ENCODE measurements at places on chromosomes 16 and 17. TPM values are rescaled to one million over a fixed set of nuclear protein-coding genes. Genes with fewer than 3 reads are reported as not detected.

DNA sequence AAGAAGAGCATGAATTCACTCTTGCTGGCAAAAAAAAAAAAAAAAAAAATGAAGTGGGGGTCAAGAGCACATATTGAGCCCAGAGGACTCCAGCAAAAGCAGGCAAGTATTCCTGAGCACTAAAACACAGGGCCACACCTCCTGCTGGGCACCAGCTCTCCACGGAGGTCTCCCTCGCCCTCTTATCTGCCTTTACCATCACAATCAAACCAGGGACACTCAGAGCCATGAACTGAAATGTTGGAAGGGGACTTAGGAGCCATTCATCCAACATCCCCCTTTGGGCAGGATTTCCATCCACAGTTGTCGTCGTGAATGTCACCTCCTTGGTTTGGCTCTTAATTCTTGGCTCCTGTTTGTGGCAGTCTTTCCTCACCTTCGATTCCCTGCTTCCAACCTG, 89.8 kb upstream of the GNAO1 start:
- peaks cover 14% of the 10 kb centered on the region for H3K27me3 ChIP-seq
- no peaks in the 10 kb centered on the region for H3K36me3 ChIP-seq
- H3K4me1 ChIP-seq = no peaks in the 10 kb centered on the region
- H3K4me3 ChIP-seq = no peak overlapping the region
- no peak overlapping the region for H3K27ac ChIP-seq

DNA sequence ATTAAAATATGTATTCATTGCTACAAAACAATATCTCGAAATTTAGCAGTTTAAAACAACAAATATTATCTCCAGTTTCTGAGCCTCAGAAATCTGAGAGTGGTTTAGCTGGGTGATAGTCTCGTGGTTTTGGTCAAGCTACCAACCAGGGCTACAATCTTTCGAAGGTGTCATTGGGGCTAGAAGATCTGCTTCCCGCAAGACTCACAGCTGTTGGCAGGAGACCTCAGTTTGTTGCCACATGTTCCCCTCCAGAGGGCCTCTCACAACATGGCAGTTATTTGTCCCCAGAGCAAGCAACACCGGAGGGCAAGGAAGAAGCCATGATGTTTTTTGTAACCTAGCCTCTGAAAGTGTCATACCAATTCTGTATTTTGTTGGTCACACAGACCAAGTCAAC, 12.0 kb upstream of the BCAS3 start:
- H3K27ac ChIP-seq = no peak overlapping the region
- H3K4me3 ChIP-seq = no peak overlapping the region
- DNase-seq = no peak

GRCh38 chr17:78950870-78951269, 25.7 kb upstream of the TIMP2 start:
- H3K4me1 ChIP-seq = peaks cover 8% of the 10 kb centered on the region
- peaks cover 17% of the 10 kb centered on the region for H3K27me3 ChIP-seq
- no peak overlapping the region for H3K27ac ChIP-seq
- DNase-seq = no peak

Gene PRAC2
- total RNA-seq = not detected

Gene ZNF23
- total RNA-seq = 13.3 TPM

DNA sequence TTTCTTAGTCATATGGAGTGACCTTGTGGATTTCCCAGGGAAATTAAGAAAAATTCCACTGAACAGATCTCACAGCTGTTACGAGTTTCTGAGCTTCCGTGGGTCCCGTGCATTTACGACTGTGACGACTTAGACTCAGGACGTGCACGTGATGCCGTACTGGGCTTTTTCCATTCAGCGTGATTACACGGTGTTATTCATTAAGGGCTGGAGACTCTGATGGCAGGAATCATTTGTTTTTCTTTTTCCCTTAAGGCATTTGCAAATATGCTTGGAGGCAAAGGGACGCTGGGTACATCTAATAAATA, 57.2 kb downstream of the TBC1D16 start:
- H3K27ac ChIP-seq = no peak overlapping the region
- no peak overlapping the region for H3K4me3 ChIP-seq
- DNase-seq = no peak
- peaks cover 3% of the 10 kb centered on the region for H3K27me3 ChIP-seq

DNA sequence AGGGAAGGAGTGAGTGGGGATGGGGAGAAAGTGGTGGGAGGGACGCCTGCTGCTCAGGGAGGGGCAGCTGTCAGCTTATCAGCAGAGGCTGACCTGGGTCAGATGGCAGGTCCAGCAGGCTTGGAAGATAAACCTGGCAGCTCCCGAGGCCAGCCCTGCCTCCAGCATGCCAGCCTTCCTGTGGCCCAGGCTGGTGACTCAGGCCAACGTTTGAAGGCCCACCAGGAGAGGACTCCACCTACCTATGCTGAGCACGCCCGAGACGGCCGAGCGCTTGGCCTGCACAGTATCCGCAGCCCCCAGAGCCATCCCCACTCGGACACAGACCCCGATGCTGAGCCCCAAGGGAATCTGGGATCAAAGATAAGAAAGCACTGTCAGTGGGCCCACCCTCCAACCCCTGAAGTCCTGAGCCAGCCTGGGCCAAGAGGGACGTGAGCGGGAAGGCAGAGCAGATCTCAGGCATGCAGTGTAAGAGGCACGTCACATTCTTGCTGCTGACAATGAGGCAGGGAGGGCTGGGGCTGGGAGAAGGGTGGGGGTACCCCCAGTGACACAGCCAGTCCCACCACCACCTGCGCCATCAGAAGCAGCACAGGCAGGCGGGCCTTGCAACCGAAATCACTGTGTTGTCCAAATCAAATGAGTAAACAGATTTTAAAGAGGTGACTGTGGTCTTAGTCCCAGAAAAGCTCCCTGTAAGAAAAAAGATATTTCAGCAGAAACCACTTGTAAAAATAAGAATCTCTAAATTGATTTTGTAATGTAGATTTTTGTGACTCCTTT, 12.4 kb downstream of the SLC47A2 start:
- no peaks in the 10 kb centered on the region for H3K4me1 ChIP-seq
- no peaks in the 10 kb centered on the region for H3K27me3 ChIP-seq
- no peak for DNase-seq

Gene CCL14
- total RNA-seq = not detected

GRCh38 chr16:77849646-77850258, 61.4 kb downstream of the VAT1L start:
- no peak for DNase-seq
- no peaks in the 10 kb centered on the region for H3K27me3 ChIP-seq
- H3K36me3 ChIP-seq = no peaks in the 10 kb centered on the region
- H3K27ac ChIP-seq = no peak overlapping the region
- H3K4me3 ChIP-seq = no peak overlapping the region
- no peaks in the 10 kb centered on the region for H3K4me1 ChIP-seq

Gene SDK2
- 2.5 TPM for total RNA-seq

- no peaks in the 10 kb centered on the region for H3K27me3 ChIP-seq
- H3K4me3 ChIP-seq = no peak overlapping the region
- H3K4me1 ChIP-seq = no peaks in the 10 kb centered on the region
- no peak overlapping the region for H3K27ac ChIP-seq
- no peak for DNase-seq
- H3K36me3 ChIP-seq = no peaks in the 10 kb centered on the region
Measured at GRCh38 chr17:70813355-70813930, 644.1 kb downstream of the KCNJ2 start.

DNA sequence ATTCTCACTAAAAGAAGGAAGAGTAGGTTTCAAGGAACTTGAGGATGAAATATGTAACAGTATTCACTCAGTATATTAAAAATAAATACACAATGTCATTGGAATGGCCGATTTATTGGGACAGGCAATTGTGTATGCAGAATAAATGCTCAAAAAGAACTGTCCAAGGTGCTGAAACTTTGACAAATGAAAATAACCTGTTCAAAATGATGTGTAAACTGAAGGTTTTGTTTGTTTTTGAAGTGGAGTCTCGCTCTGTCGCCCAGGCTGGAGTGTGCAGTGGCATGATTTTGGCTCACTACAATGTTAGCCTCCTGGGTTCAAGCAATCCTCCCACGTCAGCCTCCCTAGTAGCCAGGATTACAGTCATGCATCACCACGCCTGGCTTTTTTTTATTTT, 318.7 kb upstream of the RBFOX1 start:
- DNase-seq = no peak
- H3K4me1 ChIP-seq = no peaks in the 10 kb centered on the region

Gene ARHGAP44
- 6.9 TPM for total RNA-seq

DNA sequence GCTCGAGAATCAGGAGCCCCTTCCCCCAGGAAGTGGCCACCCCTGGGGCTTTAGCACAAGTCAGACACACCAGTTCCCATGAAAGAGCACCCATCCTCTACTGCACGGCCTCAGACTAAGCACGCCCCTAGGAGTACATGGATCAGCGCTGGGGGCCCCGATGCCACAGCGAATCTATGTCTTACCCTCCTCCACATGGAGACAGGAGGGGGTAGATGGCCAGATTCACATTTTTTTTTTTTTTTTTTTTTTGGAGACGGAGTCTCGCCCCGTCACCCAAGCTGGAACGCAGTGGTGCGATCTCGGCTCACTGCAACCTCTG, 3.2 kb upstream of the EXOSC6 start:
- peaks cover 11% of the 10 kb centered on the region for H3K4me1 ChIP-seq
- no peak overlapping the region for H3K4me3 ChIP-seq
- H3K27ac ChIP-seq = no peak overlapping the region
- peaks cover 82% of the 10 kb centered on the region for H3K36me3 ChIP-seq
- no peaks in the 10 kb centered on the region for H3K27me3 ChIP-seq

- H3K36me3 ChIP-seq = peaks cover 3% of the 10 kb centered on the region
- H3K4me3 ChIP-seq = no peak overlapping the region
- H3K4me1 ChIP-seq = peaks cover 72% of the 10 kb centered on the region
- DNase-seq = no peak
Measured at GRCh38 chr16:84643180-84643583, 5.1 kb upstream of the KLHL36 start.

GRCh38 chr17:5560361-5560988, 23.8 kb downstream of the NLRP1 start:
- H3K4me3 ChIP-seq = no peak overlapping the region
- DNase-seq = no peak
- no peak overlapping the region for H3K27ac ChIP-seq

Gene TPSD1
- total RNA-seq = not detected

GRCh38 chr16:87470332-87470731, 22.5 kb downstream of the ZCCHC14 start:
- H3K36me3 ChIP-seq = no peaks in the 10 kb centered on the region
- peaks cover 24% of the 10 kb centered on the region for H3K27me3 ChIP-seq
- no peak for DNase-seq

Gene TBC1D3D
- total RNA-seq = 0.39 TPM

- no peaks in the 10 kb centered on the region for H3K27me3 ChIP-seq
- H3K36me3 ChIP-seq = no peaks in the 10 kb centered on the region
- H3K27ac ChIP-seq = no peak overlapping the region
- H3K4me3 ChIP-seq = no peak overlapping the region
- peaks cover 46% of the 10 kb centered on the region for H3K4me1 ChIP-seq
Measured at GRCh38 chr17:30552994-30553566, 75.9 kb downstream of the GOSR1 start.

DNA sequence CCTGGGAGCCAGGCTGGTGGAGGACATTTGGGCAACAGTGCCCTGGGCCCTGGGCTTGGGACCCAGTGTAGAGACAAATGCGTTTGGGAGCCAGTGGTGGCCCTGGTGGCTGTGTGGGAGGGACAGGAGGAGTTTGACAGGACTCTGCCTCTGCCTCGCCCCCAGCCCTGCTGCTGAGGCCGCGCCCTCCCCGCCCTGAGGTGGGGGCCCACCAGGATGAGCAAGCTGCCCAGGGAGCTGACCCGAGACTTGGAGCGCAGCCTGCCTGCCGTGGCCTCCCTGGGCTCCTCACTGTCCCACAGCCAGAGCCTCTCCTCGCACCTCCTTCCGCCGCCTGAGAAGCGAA, 11.9 kb upstream of the TCAP start:
- H3K27me3 ChIP-seq = no peaks in the 10 kb centered on the region
- DNase-seq = no peak
- peaks cover 28% of the 10 kb centered on the region for H3K4me1 ChIP-seq
- peaks cover 42% of the 10 kb centered on the region for H3K36me3 ChIP-seq
- no peak overlapping the region for H3K4me3 ChIP-seq

Gene LGALS9C
- not detected for total RNA-seq

- peaks cover 66% of the 10 kb centered on the region for H3K27me3 ChIP-seq
- no peaks in the 10 kb centered on the region for H3K36me3 ChIP-seq
- DNase-seq = no peak
- H3K27ac ChIP-seq = no peak overlapping the region
Measured at GRCh38 chr17:48622857-48623256, 3.3 kb downstream of the HOXB9 start.

Gene PPP1R27
- not detected for total RNA-seq

Gene CDH13
- not detected for total RNA-seq

- H3K36me3 ChIP-seq = no peaks in the 10 kb centered on the region
- H3K27me3 ChIP-seq = peaks cover 18% of the 10 kb centered on the region
- H3K4me1 ChIP-seq = no peaks in the 10 kb centered on the region
- no peak overlapping the region for H3K4me3 ChIP-seq
- H3K27ac ChIP-seq = no peak overlapping the region
- no peak for DNase-seq
Measured at GRCh38 chr16:23207485-23207884, 24.9 kb downstream of the SCNN1G start.

GRCh38 chr16:89922477-89922883, 662 bp upstream of the TUBB3 start:
- DNase-seq = no peak
- H3K4me3 ChIP-seq = peak overlapping the region; percentile 60
- no peaks in the 10 kb centered on the region for H3K36me3 ChIP-seq
- H3K4me1 ChIP-seq = peaks cover 42% of the 10 kb centered on the region
- peaks cover 23% of the 10 kb centered on the region for H3K27me3 ChIP-seq
- no peak overlapping the region for H3K27ac ChIP-seq

Gene KRTAP4-5
- total RNA-seq = not detected

DNA sequence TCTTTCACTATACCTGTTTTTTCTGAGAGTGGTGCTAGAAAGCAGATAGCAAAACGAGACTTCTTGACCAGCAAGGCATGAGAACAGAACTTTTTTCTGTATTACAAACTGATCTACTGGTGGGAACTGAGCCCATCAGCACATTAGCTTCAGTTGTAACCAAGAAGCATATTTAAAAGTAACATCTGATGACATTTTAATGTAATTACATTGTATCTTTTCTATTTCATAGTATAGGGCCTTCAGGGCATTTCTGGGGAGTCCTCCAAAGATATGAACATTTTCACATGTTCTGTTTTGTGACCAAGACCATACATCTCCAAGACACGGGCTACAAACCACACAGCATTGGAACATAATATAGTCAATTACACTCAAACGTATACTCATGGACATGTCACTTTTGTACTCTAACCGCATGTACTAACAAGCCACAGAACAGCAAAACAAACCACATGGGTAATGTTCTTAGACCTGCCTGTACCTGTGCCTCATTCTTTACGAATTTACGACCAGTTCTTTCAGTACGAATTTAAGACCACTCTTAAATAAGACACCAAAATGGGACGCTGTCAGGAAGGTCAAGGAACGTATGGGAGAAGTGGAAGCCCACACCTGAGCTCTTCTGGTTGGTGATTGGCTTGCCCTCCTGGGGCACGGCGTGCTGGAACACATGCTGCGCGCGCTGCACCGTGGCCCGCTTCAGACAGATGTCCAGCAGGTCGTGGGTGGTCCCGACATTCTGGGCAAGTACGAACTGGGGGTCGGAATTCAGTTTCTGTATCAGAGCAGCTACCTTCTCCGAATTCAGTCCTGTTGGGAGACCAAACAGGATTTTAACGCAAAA, 825 bp downstream of the BLMH start:
- no peak for DNase-seq
- peaks cover 12% of the 10 kb centered on the region for H3K4me1 ChIP-seq
- no peaks in the 10 kb centered on the region for H3K27me3 ChIP-seq
- peaks cover 22% of the 10 kb centered on the region for H3K36me3 ChIP-seq
